ENCODE measurements at places on chromosomes 6 and 20.

DNA sequence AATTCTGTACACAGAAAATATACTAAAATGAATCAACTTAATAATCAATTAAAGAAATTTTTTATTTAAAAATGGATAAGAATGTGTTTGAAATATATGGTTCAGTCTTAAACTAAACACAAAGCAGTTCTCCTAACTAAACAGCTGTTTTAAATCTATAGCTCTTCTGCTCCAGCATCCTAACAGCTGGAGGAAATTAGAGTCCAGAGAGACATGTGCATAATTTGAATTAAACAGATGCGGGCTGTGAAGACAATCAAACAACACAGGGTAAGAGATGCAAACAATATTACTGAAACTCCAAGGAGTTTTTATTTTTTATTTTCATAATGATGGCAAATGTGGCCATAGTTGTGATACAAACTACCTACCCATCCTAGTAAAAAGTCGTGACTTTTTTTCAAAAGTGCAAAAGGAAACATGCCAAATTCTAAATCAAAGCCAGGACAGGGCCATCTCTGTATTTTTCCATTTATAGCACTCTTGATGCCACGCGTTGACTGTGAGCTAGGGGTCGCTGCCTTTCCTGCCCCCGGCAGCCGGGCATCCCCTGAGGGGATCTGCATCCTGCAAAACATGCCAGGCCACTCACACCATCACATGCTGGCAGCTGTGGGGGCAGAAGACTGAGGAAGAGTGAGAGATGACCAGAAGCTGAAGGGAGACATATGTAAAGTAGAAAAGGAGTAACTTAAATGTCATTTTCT lies 310.6 kb downstream of the PRKN start:
- no peak for DNase-seq

GRCh38 chr6:108421366-108421765 lies 126.5 kb downstream of the AFG1L start:
- DNase-seq: no peak

GRCh38 chr6:79426625-79427278 lies 110.5 kb downstream of the LCA5 start:
- no peak for DNase-seq

GRCh38 chr6:1952740-1953360 lies 292.6 kb downstream of the GMDS start:
- DNase-seq: no peak

- DNase-seq: no peak
Measured at GRCh38 chr20:41086402-41087324, 50.7 kb upstream of the PLCG1 start.

DNA sequence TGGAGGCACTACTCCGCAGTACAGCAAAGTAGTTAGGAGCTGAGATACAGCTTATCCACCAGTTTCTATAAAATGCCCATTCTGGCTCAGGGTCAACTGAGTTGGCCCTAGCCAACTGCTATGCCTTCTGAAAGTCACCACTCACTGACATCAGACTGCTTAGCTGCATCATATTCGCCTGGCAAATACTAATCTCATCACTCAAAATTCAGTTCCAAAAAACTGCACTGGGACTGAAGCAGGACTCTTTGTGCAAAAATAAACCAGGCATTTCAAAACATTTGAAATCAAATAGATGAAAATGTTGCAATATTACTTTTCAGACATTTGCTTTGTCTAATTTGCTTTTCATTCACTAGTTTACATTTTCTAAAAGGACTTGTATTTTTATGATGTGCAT lies 230.0 kb downstream of the ALDH8A1 start:
- no peak for DNase-seq

- DNase-seq: no peak
Measured at GRCh38 chr6:155143029-155143577, 120.7 kb upstream of the CLDN20 start.

GRCh38 chr6:92427453-92427852 lies 991.9 kb downstream of the EPHA7 start:
- DNase-seq: no peak

DNA sequence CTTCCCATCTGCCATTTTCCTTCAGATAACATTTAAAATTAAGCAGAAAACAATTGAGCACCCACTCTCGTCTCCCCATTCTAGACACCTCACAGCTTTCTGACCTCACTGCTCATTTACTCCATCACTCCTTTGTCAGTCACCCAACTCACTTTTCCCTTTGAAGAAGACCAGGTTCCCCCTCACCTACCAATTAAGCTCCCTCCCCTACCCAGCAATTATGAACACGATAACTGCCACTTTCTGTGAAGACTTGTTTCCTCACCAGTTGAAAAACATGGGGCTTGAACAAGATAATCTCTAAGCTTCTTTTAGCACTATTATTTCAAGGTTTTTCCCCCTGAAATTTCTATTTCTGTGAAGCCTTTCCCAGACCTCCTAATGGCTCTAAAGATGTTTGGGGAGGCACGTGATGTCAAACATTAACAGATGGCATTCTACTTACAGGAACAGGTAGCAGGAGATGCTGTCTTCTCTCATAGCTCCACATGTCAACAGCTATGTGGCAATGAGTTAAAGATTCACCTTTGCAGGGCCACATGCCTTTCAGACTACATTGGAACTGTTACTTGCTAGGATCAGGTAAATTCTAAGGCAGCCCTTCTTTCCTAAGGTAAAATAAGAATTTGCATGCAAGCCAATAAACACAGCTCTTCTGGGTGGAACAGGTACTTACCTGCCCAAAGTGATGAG lies 24.8 kb upstream of the SLA2 start:
- no peak for DNase-seq

DNA sequence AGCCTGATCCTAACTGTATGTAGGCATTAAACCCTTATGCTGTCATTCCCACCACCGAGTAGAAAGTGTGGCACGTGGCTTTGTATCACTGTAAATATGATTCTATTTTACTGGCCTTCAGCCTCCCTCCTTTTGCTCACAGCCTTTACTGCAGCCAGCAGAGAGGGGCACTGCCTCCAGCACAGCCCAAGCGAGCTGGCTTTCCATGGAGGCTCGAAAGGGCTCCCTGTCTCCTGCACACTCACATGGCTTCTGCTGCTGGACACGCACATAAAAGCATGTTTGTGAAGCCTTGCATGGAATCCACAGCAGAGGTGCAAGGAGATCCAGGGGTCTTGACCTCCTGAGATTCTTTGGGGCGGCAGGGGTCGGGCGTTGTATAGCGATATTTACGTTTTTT lies 51.3 kb downstream of the RNASET2 start:
- DNase-seq: no peak
